ENCODE measurements at places on chromosomes 1 and 21.

DNA sequence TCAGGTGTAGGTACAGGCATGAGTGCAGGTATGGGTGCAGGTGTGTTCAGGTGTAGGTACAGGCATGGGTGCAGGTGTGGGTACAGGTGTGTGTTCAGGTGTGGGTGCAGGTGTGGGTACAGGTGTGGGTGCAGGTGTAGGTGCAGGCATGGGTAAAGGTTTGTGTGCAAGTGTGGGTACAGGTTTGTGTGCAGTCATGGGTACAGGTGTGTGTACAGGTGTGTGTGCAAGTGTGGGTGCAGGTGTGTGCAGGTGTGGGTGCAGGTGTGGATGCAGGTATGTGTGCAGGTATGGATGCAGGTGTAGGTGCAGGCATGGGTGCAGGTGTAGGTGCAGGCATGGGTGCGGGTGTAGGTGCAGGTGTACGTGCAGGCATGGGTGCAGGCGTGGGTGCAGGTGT is 79.4 kb upstream of the ACTL8 start:
- DNase-seq, result no peak

GRCh38 chr21:24025101-24025500 is 1582.2 kb downstream of the MRPL39 start:
- no peak for DNase-seq

- peak; percentile 15 for DNase-seq
Observed at GRCh38 chr1:213759359-213760181, 228.2 kb upstream of the PROX1 start.

DNA sequence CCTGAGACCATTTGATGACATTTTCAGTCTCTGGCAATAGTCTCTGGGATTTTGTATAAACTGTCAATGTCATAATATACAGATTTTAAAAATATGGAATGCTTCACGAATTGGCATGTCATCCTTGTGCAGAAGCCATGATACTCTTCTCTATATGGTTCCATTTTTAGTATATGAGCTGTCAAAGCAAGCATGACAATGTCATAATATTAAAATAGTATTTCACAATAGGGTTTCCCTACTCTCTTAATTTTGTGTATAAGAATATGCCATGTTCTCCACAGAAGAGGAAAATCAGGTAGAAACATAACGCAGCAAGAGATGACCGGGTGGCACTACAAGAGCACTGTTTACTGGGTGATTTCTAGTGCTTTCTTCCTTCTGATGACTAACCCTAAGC is 8.3 kb upstream of the DIPK1A start:
- no peak for DNase-seq

DNA sequence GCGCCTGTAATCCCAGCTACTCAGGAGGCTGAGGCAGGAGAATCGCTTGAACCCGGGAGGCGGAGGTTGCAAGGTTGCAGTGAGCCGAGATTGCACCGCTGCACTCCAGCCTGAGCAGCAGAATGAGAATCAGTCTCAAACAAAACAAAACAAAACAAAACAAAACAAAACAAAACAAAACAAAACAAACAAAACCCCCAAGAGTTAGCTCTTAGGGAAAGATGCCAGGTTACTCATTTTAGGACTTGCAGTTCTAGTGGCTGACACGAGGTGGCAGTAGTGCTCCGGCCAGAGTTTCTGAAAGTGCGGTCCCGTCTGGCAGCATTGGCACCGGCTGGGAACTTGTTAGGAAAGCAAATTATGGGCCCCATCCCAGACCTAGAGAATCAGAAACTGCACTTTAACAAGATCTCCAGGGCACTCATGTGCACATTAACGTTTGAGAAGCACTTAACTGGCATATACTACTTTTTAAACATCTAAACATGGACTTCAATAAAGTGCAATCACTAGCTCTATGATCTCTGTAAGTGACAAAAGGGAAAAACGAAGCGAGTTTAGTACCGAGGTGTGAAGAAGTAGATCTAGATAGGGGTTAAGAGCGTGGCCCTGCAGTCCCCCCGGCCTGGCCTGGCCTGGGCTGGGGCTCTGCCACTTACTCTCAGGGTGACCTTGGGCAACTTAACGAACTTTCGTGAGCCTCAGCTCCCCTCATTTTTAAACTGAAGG is 41.9 kb upstream of the TNFRSF1B start:
- peak; percentile 34 for DNase-seq

DNA sequence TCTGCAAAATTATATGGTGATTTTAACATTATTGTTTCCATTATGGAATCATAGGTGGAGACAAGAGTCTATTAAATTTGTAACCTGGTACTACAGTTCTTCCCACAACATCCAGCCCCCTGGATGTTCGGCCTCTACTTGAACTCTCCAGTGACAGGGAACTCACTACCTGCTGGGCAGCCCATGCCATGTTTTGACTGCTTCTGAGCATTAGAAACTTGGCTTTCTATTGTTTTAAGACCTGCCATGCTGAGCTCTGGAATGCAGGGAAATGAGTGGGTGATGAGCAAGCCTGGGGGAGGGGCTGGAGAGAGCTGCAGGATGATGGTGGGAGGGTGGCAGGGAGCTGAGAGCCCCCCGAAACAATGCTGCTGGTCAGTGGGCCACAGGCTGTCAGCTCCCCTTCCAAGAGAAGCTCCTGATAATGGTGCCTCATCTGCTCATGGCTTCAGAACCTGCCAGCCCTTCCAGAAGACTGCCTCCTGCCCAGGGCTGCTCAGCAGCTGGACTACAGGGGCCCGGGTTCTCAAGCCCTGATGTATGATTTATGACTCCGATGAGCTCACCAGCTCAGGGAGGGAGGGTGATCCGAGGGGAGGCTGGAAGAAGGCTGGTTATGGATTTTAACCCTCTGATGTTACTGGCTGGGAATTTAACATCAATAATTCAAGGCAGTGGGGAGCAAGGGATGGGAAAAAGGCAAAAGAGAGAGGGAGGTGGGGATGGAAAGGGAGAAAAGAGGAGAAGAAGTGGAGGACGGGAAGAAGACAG is 205.0 kb downstream of the HIVEP3 start:
- no peak for DNase-seq

DNA sequence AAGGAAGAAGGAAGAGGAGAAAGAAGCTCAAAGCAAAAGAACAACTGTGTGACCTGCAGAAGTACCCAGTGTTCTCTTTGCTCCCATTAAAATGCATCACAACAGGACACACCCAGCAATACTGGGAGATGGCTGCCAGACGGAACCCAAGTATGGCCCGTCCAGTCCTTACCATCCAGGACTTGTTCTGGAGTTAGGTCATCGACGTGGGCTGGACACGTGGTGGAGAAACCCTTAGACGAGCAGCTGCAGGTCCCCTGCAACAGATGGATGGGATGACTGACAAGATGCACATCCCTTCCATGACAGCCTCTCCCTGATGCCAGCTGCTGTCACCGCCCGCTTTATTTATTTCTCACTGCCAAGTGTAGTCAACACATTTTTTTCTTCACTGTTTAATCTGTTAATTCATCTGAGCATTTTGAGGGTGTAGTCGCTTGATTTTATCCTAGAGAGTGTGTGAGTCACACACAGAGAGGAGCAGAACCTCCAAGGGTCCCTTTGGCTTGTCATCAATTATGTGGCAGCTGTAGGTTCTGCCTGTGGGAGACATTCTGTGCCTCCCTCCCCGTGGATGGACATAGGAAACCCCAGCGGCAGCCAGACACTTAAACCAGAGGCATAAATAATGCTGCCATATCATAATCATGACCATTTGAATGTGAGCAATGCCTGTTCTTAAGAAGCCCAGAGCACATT is 80.9 kb downstream of the ABCA4 start:
- no peak for DNase-seq

All from NCI-H2029 (cell line).